ENCODE measurements at places on chromosomes 3 and 15.

GRCh38 chr3:64163755-64164148 is 61.5 kb downstream of the PRICKLE2 start:
- no peak for DNase-seq

- no peak for DNase-seq
These were observed 59.6 kb downstream of the SLC12A8 start for GRCh38 chr3:125152951-125153350.

DNA sequence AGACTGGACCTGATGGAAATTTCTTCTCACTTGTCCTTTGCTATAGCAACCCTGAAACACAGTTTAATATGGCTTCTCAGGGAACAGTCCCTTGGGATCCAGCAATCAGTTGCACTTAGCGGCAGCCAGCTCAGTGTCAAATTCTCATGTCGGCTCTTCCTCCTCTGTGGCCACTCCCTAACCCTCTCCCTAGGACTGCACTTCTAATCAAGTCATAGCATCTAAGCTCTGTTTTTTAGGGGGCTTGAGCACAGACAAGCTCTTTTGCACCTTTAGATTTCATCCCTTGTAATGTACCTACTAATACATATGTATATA is 250.5 kb upstream of the TLE3 start:
- no peak for DNase-seq

DNA sequence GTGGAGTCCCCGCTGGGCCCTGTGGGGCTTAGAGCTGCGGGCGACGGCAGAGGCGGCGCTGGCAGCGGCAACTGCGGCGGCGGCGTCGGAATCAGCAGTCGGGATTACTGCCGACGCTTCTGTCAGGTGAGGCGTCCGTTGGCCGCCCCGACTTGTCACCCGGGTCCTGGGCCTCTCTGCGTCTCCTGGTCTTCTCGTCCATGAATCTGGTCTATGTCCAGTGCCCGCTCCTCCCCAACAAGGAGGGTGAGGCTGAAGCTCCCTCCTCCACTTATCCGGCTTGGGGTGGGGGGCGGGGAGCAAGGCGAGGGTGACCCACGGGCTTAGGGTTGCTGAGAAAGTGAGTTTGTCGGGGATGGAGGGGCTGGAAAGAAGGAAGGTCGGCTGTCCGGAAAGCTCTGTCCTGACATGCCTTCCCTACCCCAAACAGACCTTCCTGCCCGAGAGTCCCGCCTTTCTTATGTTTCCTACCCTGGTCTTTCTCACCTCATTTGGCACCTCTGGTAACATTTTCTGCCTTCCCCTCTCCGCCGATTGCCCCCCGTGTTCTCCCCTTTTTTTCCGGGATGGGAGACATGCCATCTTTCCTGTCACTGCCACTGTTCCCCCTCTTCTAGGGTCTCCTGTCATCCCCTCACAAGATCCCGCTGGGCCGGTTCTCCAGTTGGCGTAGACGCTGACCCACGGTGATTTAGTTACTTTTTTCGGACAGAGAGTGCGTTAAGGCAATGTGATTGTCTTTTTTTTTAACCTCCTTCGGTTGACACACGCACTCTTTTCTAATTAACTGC is 520 bp downstream of the ZNF654 start:
- DNase-seq, result no peak

- DNase-seq, result no peak
These were observed 834.6 kb upstream of the CFAP20DC start for GRCh38 chr3:59884409-59884808.

DNA sequence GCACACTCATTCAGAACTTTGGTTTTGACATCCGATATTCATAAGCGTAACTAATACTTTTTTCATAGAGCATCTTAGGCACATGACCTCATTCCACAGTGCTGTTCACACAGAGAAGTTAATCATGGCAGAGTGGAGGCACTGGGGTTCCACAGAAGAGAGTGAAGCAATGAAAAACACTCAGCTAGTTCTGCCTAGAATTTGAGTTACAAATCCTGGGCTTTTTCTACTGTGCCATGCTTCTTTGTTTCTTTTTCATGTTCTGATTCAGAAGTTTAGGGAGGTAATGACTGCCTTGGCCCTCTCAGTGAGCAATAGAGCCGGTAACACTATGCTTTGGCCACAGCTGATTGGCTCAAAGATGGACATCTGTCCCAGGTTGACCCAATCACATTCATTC is 176.1 kb upstream of the MITF start:
- DNase-seq, result no peak

- DNase-seq, result no peak
These were observed 80.6 kb downstream of the ULK4 start for GRCh38 chr3:41881233-41881821.

GRCh38 chr3:49717211-49717958 is 2.1 kb downstream of the AMIGO3 start:
- DNase-seq, result no peak

DNA sequence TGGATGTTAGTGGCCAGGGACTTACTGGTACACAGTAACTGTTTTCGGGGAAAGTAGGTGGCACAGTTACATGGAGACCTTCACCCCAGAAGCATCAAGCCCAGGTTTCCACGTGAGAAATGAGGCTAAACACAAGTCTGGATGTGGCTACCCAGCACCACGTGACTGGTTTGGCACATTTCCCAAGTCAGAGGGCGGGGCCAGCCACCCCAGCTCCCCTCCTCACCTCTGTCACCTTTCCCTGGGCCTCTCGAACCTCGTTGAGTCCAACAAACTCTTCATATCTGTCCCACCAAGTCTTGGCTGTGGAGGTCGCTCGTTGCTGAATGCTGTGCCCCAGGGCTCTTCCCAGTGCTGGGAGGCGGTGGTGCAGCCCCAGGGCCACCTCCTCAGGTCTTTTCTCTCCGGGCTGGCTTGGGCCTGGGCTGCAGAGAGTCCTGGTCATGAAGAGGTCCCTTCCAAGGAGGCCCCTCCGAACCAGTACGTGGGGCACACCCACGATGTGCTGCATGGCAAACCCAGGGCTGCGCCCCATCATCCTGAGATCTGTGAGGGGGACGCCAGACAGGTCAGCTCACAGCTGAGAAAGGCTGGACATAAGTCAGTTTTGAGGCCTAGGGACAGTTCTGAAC is 4.8 kb upstream of the PLXNB1 start:
- DNase-seq, result no peak
